Posterior cingulate gyrus (tissue), 11 donors: ENCODE measurements at places on chromosomes 3 and 15.

DNA sequence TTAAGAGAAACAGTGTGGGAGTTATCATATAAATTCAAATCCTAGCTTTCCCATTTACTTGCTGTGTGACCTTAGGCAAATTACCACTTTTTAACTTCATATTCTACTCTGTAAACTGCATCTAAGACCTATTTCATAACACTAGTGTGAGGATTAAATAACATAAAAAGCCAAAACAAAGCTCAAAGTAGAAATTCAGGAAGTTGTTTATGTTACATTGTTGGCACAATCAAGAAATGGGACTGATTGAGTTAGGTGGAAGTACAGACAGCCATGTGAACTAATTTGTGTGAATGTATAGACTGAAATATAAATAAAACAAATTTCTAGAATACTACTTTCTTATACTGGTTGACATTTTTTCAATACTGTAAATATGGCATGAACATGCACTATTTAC is 131.7 kb downstream of the STAG1 start:
- DNase-seq: no peak

- DNase-seq: no peak
Observed at GRCh38 chr3:48305396-48305795, 28.1 kb downstream of the SPINK8 start.

DNA sequence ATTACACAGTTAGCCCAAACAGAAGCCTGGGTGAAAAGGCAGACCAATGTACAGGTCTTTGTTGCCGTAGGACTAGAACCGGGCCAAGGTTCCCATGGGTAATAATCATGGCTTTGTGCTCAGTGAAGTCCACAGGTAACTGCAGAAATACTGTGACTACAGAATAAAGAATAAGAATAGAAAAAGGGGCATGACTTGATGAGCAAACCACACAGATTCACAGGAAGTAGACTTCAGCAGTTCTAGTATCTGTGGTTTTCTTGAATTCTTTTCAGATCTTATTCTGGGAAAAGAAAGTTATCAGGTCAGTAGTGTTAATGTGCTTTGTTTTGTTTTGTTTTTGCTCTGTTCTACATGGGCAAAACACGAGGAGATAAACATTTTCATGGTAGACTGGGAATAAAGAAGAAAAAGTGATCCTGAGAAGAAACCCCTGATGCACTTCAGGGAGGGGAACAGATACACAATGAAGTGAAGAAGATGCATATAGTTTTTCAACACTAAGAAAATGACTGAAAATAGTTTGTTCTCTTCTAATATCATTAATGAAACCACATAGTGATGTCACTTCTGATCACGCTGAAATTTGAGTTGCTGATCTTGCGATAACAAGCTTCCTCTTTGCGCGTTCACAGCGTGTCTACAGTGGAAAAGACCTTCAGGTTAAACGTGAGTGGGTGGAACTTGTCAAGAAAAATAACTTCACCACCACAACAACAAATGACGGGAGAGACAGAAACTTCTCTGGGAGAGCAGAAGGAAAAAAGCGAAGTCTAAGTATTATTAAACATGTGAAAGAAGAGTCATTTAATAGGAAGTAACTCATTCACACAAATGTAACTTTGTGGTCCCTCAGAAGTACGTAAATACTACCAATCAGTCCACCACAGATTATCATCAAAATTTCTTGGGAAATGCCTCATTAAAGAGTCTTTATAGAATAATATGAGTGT is 315.8 kb upstream of the SATB1 start:
- DNase-seq: no peak

- DNase-seq: peak; percentile 78
Observed at GRCh38 chr3:126654571-126655383, at the start of gene TXNRD3. Gene TXNRD3, minus strand, starts transcription at chr3:126655124.

DNA sequence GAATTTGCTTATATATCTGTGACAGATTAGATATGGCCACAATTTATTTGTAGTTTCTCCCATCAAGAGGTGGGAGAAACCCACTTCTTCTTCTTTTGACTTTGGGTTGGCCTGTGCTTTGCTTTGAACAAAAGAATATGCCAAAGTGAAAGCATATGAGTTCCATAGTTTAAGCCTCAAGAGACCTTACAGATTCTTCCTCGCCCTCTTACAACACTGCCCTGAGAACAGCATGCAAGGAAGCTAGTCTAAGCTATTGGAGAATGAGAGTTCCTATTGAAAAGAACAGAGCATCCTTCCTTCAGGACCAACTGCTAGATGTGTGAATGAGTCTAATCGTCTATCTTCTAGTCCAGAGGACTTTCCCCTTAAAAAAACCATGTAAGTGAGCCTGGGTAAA is 394.8 kb downstream of the TUSC7 start:
- DNase-seq: no peak

- peak; percentile 100 for DNase-seq
Observed at GRCh38 chr3:50358911-50359759, at the start of gene TMEM115. Gene TMEM115, minus strand, starts transcription at chr3:50359521. Its CDS starts 458 bp downstream, at chr3:50359063.

DNA sequence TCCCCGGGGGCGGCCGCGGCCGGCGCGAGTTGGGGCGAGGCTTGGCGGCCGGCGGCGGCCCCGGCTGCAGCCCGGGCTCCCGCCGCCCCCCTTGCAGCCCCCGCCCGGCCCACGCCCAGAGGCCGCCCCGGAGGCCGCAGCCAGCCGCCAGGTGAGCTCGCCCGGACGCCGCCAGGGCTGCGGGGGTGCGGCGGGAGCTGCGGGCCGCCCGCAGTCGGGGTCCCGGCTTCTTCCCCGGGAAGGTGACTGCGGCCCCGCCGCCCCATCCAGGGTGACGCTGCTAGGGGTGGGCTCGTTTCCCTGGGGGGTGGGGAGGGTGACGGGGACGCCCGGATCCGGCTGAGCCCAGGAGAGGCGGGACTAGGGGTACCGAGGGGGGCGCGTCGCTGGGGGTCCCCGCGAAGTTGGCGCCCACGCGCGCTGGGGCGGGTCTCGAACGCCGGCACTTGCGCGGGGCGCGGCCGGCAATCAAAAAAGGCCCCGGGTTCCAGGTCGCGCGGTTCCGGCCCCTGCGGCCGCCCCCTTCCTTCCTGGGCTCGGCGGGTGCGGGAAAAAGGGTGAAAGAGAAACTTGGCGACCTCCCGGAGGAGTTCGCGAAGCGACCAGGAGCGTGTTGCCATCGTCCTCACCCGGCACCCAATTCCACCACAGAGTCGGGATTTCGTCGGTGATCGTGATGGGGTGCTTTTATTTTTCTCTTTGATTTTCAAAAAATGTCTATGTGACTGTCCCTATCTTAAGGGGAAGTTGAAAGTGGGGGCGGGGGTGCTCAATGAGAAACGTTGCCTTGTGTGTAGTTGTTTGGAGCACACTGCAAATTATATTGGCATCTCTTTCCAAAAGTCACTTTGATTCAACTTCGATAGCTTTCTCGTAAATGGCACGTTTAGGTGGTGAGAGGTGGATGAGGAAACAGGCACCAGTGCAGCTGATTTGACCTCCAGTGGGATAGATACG is 619 bp downstream of the ATXN7 start:
- peak; percentile 27 for DNase-seq

DNA sequence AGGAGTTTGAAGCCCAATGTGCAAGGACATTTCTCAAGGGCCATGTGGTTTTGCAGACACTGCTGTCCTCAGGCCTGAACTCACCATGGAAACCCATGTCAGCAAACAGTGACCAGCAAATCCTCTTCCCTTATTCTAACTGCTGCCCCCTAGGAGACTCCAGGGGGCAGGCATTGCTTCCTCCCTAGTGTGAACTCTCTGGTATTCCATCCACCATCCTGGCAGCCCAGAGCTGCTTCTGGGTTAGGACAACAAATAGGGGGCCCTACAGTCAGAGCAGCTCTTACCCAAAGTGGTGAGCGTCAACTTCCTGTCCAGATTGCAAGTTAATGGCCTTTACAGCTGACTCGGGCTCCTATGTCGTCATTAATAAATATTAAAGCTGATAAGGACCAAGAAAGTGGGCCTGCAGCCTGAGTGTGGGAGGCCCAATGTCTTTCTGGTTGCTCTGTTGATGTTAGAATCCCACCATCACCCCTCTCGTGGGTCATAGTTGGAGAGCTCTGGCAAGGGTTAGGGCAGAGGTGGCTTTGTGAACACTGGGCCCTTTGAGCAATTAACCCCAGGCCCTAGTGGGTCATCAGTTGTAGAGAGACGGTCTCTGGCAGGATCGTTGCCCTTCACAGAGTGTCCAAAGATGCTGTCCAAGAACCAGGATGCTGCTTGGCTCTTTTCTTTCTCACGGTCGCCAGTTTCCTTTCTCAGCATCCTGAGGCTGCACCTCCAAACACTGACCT is 41.5 kb downstream of the TGM4 start:
- DNase-seq: no peak

DNA sequence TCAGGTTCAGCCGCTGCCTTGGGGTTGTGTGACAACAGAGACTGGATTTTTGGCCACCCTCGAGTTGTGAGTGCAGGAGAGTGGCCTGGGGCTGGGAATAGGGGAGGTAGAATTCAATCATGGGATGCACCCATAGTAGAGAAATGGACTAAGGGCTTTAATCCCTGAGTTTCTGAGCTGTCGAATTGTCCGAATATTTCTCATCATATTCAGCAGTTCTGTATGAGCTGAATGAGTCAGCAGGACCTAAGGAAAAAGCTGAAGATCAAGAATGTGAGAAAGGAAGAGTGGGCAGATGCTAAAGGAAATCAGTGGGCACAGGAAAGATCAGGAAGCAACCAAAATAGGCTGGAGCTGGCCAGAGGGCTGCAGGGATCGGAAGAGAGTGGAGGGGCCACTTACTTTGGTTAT is 44.4 kb upstream of the SACM1L start:
- no peak for DNase-seq

DNA sequence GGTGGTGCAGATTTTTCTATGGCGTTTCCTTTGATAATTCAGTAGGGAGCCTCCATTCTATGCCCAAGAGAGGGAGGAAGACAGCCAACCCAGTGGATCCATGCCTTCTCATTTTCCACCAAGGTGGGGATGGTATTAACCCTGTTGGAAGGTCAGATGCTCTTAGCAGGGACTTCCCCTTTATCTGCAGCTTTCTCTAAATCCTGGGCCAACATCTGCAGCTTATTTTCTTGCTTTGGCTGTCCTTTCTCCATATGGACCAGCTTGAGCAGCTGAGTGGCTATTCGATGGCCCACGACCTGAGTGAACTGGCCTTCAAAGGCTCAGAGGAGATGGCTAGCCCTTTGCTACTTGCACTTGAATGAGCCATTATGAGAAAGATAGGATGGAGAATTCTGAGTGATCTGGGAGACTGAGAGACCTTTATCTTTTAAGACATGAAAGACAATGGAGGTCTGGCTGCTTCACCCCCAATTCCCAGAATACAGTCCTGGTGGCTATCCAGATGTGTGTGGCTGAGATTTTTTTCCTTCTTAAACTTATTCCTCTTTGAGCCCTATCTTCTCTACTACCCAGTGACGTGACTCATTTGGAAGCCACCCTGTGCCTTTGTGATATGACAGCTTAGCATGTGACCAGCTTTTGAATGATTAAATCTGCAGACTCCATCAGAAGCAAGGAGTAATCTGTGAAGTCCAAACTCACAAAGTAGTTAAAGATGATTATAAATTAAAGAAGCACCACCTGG is 39.6 kb upstream of the TRAK1 start:
- DNase-seq: no peak

- no peak for DNase-seq
Observed at GRCh38 chr3:6022621-6023020, 835.1 kb downstream of the EDEM1 start.

- DNase-seq: no peak
Observed at GRCh38 chr3:150235799-150236198, 172.3 kb upstream of the TSC22D2 start.

- DNase-seq: no peak
Observed at GRCh38 chr15:82852941-82853561, 43.6 kb downstream of the WHAMM start.

GRCh38 chr3:171155122-171155700 is 128.7 kb upstream of the SLC2A2 start:
- no peak for DNase-seq

DNA sequence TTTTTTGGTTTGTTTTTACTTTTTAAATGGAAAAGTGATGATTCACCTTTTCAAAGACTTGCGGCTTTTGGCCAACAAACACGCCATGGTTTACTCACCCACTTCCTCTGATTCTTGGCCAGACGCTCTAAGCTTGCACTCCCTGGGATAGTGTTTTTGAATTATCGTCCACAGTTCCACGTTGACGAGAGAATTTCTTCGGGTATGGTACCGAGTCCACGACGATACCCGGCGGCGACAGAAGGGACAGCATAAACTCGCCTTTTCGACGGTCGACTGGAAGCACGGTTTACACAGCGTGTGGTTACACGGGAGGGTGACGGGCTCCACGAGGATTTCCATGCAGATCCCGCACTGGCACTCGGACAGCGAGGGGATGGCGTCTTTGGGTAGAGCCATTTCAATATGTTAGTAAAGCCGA is 783 bp downstream of the RNF168 start:
- DNase-seq: peak; percentile 35

DNA sequence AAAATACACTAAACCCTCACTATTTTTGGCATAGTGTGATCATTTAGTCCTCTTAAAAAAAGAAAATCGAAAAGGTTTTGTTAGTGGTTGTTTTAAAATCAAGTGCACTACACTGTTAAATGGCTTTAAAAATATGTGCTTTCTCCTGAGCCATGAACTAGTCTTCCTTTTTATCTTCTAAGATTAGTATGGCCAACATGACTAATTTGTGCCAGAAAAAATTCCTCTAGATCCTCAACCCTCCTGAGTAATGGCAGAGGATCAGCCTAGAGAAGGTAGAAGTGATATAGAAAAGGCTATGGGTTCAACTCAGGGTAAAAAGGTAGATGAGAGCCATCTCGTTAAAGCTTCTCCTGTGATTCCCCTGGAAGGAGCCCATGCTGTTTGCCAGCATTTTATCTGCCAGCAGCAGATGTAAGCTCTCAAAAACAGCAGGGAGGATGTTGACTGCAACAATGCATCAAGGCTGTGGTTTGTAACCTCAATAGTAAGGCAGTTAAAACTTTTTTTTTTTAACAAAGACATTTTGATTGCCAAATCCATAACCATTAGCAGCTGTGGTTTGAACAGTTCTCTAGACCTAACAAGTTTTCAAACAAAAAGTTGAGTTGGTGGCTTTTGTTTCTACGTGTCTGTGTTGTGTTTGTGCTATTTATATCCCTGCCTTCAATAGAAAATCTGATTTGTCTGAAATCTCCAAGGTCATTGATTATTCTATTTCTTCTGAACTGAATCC is 30.2 kb upstream of the ZNF609 start:
- no peak for DNase-seq

- DNase-seq: no peak
Observed at GRCh38 chr15:23589012-23589411, 23.5 kb downstream of the MKRN3 start.

DNA sequence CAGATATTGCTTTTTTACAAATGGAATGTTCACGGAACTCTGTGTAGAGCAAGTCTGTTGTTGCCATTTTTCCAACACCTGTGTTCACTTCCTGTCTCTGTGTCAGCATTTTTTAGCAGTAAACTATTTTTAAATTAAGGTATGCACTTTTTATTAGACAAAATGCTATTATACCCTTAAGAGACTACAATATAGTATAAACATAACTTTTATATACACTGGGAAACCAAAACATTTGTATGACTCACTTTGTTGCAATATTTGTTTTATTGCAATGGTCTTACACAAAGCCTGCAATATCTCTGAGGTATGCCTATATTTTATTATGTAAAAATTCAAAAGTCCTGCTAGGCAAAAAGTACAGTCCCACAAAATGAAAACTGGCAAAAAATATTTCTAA is 39.8 kb upstream of the FGF7 start:
- DNase-seq: no peak

GRCh38 chr15:77002436-77002835 is 7.5 kb downstream of the PSTPIP1 start:
- no peak for DNase-seq

- DNase-seq: no peak
Observed at GRCh38 chr3:31354373-31354772, 178.4 kb upstream of the STT3B start.
